CD8-positive, alpha-beta memory T cell (primary cell): ENCODE measurements at places on chromosomes 3 and 15.

- DNase-seq: no peak
These were observed 4.0 kb downstream of the OR5H14 start for GRCh38 chr3:98151241-98151640.

DNA sequence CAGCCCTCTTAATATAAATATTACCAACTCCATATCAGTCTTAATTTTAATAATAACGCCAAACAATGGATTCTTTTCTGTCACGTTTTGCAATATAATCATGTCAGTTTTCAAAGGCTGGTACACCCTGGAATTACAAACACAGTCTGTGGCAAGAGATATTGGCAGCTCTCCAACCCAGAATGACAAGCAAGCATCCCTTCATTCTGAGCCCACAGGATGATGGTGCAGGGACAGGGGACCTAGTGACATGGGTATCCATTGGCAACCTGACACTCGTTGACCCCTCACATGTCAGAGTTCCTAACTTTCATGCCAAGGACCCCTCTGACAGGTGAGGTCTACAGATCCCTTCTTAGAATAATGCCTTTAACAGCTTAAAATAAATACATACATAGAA is 154.5 kb upstream of the TSC22D2 start:
- no peak for DNase-seq

DNA sequence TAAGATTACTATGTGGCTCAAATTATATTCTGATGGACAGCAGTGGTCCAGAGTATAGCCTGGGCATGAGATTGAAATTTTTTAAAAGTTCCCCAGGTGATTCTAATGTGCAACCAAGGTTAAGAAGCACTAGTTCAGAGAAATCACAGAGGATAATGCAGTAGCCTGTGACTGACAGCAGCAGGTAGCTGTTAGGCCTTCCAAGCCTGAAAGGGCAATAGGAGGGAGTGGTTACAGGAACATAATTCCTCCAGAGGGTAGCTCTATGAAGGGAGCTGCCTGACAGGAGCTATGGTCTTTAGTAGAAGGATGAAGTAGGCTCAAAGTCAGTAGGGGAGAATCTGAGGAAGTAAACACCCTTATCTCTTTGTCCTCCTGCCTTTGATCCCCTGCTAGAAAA is 342.9 kb upstream of the PPP2R3A start:
- no peak for DNase-seq

GRCh38 chr3:170307671-170308405 is 49.7 kb upstream of the SKIL start:
- DNase-seq: no peak

GRCh38 chr15:34106423-34106822 is 4.5 kb downstream of the PGBD4 start:
- DNase-seq: no peak

GRCh38 chr15:74226761-74227540 is 9.2 kb upstream of the CCDC33 start:
- no peak for DNase-seq

DNA sequence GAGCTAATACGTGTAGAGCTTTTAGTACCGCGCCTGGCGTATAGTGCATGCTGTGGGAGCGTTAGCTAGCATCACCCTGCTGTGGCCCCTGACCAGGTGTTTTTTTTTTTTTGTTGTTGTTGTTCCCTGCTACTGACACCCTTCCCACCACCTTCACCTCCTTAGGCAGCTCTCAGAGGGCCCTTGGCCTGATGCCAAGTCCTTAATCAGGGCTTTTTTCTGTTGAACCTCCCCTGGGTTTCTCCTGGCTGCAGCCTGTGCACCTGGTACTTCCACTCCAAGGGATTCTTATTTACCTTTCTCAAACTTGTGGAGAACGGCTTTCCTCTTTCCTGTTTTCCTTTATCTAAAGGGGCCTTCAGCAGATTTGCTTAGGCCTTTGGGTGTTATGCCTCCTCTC is 53.3 kb downstream of the SLC7A14 start:
- no peak for DNase-seq

GRCh38 chr3:116476691-116477090 is 31.4 kb upstream of the LSAMP start:
- no peak for DNase-seq

DNA sequence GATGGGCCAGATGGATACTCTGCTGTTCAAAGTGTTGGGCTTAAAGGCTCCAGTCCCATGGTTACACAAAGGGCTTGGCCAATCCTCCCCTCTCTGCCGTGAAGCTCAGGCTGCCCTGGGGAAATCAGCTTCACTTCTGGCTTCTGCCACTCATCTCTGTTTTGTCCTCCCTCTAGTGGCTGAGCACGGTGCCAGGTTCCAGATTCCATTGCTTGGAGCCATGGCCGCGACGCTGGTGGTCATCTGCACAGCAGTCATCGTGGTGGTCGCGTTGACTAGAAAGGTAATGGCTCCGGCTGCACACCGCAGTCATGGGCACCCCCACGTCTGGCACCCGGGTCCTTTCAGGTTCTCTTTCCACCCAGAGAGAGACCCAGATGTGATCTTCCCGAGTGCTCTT is 5.6 kb downstream of the TIGIT start:
- DNase-seq: peak; percentile 38

DNA sequence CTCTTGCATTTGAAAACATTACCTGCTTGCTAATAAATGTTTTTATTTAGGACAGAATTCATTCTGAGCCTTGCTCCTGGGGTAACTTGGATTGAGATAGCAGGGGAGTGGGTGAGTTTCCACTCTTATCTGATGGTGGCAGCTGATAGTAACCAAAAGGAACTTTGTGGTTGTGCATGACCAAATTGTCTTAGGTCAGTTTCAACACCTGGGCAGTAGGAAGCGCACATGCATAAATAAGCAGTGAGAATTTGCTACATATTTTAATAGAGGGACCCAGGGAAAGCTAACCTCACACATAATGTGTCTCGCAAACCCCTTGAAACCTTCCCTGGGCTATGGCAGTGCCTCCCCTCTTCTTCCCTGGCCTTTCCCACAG is 65.4 kb upstream of the XCR1 start:
- no peak for DNase-seq

GRCh38 chr3:77475507-77475906 is 435.6 kb downstream of the ROBO2 start:
- DNase-seq: no peak

DNA sequence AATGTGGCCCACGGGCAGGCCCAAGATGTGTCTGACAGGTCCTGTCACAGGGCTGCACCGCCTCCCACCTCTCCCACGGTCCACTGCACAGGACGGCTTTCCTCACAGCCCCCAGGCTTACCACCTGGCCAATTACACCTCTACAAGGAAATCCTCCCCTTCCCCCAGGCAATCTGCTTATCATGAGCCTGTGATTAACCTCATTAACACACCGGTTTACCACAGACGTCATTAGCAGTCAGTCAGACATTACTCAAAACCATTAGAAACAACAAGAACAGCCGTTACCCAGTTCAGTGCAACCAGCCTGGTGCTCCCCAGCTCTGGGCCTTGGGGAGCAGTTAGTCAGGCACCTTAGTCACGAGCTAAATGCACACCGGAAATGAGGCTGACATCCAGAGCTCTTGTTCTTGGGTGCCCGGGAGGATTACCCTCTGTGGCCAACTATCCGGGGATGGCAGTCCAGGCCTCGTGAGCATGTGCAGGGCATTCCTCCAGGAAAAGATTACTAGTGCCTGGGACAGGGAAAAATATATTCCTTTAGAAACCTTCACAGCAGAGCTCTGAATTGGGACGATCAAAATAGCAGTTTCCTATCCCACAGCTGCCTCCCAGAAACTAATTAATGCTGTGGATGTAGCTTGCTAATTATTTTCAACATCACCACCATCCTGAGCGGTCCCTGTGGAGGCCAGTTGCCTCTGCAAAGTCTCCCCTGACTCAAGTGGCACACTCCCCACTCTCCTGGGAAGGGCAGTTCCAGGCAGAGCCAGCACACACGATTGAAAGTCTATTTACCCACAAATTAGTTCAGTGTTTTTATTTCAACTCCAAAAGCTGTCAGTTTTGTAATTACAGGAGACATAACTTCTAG is 117.4 kb upstream of the ZBED2 start:
- peak; percentile 84 for DNase-seq

- DNase-seq: no peak
These were observed 32.5 kb upstream of the ZNF445 start for GRCh38 chr3:44510000-44510368.

DNA sequence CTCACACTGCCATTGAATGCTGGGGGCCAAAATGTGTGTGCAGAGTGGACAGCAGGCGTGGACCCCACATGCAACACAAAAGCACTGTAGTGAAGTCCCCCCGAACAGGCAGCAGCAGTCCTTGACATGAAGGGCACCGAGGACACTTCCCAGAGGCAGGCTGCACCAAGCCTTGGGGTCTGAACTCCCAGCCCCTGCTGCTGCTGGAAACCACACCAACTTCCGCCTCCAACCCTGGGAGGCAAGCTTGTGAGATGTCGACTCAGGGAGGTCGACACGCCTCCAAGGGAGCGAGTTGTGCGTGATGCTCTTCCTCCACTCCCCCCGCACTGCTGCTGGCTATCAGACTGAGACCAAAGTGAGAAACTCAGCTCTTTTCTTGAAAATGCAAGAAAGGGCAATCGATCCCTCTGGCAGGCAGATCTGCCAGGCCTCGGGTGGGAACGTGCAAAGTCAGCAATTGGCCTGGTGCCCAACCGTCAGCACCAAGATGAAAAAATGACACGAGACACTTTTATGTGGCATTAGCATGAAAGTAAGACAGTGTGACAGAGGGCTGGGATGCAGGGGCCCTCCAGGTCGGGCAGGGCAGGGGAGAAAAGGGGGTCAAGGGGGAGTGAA is 43.6 kb downstream of the WHAMM start:
- no peak for DNase-seq

GRCh38 chr3:61358364-61358763 is 107.1 kb upstream of the FHIT start:
- DNase-seq: no peak

DNA sequence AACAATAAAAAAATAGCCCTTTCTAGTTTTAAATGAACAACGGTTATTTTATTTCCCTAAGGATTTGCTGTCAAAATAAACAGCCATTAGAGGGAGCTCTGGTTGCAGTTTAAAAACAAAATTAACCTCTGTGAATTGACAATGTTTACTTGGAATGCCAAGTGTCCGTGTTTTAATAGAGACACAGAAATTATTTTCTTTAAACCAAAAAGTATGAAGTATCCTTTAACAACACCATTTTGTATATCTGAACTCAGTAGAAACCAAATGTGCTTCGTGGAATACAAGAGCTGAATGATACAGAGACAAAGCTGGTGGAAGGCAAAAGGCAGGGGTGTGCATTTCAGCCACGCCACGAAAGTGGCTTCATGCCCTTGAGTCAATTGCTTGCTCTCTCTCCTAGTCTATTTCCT is 74.4 kb downstream of the MOBP start:
- DNase-seq: no peak
